Caudate nucleus (tissue), 63 donors: ENCODE measurements at places on chromosomes 12 and 14.

DNA sequence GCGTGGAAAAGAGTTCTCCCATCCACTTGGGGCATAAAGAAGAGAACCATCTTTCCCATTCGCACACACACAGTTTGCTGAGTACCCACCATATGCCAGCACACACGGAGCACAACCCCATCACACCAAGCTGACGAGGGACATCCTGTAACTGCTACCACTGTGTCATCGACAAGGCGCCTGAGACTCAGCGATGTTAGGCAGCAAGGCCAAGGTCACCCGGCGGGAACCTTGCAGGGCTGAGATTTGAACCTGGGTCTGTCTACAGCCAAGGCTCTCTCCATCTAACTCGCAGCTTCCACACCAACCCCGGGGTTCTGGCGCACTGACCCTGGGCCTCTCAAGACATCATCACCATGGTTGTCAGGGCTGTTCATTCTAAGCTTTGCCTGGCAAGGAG lies 60.0 kb downstream of the CCDC85C start:
- DNase-seq: no peak

- no peak for DNase-seq
Observed at GRCh38 chr12:40156021-40156764, 50.3 kb upstream of the SLC2A13 start.

GRCh38 chr12:39383114-39383513 lies 59.8 kb downstream of the KIF21A start:
- DNase-seq: no peak

GRCh38 chr14:89330236-89331002 lies 86.6 kb downstream of the FOXN3 start:
- no peak for DNase-seq

- no peak for DNase-seq
Observed at GRCh38 chr14:99315197-99315596, 43.2 kb upstream of the BCL11B start.

DNA sequence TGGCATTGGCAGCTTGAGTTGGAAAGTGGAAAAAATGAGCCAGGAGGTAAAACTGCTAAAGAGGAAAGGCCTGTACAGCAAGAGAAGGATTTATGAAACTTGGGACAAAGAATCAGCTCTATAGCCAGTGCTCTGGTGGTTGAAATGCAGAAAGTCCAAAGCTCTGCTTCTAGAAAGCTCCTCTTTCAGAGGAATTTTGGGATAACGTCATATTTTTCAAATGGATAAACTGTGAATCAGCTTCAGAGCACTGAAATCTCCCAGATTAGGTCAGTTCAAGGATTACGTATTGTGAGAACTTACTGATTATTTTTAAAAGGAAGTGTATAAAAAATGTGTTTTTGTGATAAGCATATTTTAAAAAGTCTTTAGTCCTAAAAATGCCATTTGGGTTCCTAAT lies 203.1 kb upstream of the CNOT2 start:
- no peak for DNase-seq

GRCh38 chr12:93166541-93167307 lies 211.0 kb upstream of the NUDT4 start:
- no peak for DNase-seq

DNA sequence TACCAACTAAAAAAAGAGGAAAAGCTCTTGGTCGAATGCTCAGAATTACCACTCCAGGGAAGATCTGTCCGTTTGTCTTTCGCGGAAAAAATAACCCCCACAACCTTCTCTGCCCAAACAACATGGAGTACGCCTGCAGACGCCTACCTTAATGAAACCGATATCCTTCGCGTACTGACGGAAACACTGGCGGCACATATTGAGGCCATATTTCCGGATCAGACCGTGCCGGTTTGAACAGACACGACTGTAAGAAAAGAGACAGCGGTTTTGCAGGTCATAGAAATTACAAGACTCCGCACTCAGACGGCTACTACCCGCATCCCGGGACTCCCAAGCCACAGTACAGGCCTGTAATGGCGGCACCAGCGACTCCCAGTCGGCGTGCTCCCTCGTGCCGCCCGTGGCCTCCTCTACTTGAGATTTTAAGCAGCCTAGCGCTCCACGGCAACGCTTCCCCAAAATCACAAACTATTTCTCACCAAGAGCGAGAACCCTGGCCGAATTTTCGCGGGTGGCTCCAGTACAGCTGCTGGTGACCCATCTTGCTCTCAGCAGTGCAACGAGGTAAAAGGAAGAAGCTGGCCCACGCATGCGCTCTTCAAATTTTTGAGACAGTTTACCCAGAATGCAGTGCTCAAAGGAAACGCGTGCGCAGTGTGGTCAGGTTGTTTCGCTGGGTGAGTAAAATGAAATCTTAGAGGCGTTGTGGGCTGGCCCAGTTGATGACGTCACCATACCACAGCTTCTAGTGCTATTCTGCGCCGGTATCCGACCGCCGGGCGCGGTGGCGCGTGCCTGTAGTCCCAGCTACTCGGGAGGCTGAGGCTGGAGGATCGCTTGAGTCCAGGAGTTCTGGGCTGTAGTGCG lies at the start of gene RPS29:
Gene RPS29, minus strand, starts transcription at position 578 of the 870 bp plus-strand sequence. Its CDS starts 34 bp downstream, at position 544.
- peak; percentile 96 for DNase-seq

- DNase-seq: no peak
Observed at GRCh38 chr12:68621472-68622081, 10.9 kb downstream of the RAP1B start.

DNA sequence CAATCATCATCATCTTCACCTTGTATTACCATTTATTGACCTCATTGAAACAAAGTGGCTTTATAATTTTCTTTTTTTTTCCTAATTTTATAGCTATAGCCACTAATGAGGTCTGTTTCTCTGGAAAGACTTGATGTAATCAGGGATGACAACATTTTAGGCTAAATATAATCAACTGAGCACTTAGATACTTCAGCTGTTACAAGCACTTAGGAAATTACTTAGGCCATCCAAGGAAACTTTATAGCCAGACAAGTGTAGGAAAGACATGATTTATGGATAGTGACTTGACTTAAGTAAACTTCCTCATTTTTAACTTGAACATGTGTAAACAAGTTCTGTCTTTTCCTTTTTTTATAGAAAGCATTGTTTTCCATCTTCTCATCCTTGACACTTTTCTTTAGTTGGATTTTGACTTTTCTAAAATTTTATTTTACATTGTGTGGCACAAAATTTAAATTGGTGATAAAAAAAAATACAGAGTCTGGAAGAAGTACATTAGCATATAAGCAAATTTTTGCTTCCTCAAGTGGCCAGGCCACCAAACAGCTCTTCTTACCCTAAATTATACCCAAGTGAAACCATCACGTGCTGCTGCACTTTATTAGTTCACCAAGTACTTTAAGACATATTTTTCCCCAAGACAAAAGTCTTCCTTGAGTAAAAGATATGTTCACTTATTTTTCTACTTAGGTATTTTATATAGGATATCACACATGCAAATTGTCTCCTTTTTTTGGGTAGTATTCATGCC lies 15.1 kb downstream of the CPNE8 start:
- DNase-seq: no peak

DNA sequence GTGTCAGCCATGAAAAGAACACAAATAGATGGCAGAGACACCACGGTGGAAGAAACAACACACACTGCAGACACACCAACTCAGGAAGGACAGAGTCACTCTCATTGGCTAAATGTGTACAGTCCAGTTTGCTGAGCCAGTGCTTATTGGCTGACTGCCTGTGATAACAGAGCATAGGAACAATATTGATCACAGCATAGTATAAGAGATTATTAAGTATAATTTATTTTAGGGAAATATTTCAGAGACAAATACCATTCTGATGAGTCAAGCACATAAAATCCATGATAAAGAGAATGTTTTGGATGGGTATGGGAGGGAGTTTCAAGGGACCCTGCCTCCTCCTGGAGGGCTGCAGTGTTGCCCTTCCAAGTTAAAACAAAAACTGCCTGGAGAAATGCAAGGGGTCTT lies 50.9 kb downstream of the BTG1 start:
- no peak for DNase-seq

- DNase-seq: no peak
Observed at GRCh38 chr12:121355818-121356217, 3.6 kb upstream of the ANAPC5 start.

DNA sequence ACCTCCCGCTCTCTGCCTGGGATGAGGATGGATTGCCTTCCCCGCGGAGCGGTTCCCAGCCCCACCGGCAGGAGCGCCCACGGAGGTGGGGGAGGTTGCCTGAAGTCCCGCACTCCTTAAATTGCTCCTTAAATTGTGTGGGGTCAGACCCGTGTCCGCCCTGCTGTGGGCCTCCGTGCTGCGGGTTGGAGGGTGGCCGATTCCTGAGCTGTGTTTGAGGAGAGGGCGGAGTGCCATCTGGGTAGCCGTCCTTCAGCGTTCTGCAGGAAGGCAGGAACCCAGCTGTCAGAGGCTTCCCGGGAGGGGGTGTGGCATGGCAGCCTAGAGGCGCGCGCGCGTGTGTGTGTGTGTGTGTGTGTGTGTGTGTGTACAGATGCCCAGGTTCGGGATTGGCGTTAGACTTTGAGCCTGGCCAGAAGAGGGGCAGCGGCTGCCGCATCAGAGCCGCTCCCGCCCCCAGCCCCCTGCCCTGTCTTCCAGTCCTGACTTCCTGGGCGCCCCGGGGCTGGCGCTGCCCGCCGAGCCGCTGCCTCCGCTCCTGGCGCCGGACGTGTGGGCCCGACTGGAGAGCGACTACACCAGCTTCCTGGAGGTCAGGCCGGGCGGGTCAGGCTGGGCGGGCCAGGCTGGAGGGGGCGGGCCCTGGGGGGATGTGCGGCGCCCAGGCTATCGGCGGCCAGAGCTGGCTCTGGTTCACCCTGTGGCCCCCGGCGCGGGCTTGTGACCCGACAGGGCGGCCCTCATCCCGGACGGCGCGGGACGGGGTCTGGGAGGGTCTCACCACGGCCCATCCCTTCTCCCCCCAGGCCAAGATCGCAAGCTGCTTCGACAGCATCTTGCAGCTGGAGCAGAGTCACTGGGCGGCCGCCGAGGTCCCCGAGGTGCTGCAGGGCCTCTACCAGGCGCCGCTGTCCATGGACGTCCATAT lies 9.2 kb downstream of the EXOC3L4 start:
- no peak for DNase-seq

- no peak for DNase-seq
Observed at GRCh38 chr14:75260025-75260763, 18.4 kb upstream of the FOS start.

- no peak for DNase-seq
Observed at GRCh38 chr14:37081218-37081617, 91.2 kb downstream of the SLC25A21 start.

- no peak for DNase-seq
Observed at GRCh38 chr12:87608321-87608720, 420.9 kb downstream of the C12orf50 start.

DNA sequence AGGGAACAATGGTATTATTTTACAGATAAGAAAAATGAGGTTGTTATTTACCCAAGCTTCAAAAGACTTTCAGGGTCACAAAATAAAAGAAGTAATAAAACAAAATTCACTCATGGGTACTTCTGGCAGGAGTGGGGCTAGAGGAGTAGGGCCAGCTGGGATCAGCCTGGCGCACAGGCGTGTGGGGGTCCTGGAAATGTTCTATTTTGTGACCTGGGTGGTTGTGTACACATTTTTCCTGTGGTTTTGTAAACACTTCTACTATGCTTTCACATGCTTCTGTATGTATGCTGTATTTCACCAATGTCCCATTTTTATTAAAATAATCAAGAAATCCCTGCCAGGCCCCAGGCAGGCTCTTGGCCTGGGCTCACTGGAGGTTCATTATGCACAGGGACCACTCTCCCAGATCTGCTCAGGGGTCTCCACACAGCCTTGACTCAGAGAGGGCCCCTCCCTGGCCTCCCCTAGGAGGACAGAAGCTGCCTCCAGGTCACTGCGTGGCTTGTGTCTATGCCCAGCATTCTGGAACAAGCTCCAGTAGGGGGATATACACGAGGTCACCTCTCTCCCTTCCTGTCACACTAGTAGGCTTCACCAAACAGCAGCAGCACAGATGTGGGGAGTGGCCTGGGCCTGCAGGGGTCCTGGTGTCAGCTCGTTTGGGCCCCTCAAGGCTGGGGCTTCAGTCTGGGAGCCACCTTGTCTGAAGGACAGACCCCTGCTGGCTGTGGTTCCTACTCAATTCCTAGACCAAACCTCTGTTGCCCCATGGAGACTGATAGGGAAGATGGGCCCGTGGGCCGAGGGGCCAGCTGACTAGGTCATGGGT lies 37.8 kb downstream of the ANAPC7 start:
- no peak for DNase-seq

GRCh38 chr14:74015963-74016362 lies 3.1 kb downstream of the ENTPD5 start:
- DNase-seq: no peak

GRCh38 chr12:23847857-23848256 lies 101.6 kb downstream of the SOX5 start:
- DNase-seq: no peak

DNA sequence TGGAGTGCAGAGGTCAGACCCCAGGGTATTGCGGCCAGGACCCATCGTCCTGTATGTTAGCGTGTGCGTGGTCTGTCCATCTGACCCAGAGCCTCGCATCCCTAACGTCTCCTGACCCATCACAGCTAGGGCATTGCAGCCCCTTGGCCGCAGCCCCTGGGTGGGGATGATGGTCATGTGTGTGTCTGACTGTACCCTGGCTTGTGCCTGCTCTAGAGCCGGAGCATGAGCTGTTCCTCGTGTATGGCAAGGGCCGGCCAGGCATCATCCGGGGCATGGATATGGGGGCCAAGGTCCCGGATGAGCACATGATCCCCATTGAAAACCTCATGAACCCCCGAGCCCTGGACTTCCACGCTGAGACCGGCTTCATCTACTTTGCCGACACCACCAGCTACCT lies 10.8 kb upstream of the LRP1-AS start:
- no peak for DNase-seq

DNA sequence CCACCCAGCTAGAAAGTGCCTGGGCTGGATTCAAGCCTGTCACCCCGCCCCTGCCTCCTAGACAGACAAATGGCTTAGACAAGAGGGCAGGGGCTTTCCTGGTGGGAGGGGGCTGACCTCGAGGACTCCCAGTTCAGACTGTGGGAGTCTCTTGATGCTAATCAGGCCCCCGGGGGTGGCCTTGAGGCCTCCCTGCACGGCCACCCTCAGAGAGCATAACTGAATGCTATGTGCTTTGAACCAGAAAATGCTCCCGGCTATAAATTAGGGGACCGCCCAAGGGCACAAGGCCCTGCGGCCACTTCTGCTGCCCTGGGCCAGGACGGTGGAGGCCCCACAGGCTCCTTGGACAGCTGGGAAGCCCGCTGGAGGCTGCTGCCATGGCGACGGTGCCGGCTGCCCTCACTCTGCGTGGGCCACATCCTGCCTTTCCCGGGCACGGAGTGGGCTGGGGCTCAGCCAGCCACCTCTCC lies 111.0 kb upstream of the NCOR2 start:
- no peak for DNase-seq

DNA sequence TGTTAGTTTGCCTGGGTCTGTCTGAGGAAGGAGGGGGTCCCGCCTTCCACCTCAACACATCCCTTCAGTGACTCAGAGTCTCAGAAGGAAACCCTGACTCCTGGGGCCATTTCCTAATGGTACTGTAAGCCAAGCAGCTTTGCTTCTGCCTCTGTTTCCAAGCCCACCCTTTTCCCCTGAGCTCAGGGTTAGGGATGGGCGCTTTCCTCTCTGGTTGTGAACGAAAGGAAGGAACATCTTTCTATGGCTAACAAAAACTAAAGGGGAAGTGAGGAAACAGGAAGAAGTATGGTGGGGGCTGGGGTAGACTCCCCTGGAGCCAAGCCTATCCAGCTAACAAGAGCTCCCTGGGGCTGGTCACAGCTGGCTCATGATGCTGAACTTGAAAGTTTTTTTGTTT lies 11.6 kb upstream of the UNC119B start:
- no peak for DNase-seq
